Activated T-cell treated with anti-CD3 and anti-CD28 coated beads for 4 hours (primary cell): ENCODE measurements at places on chromosomes 2 and 18.

DNA sequence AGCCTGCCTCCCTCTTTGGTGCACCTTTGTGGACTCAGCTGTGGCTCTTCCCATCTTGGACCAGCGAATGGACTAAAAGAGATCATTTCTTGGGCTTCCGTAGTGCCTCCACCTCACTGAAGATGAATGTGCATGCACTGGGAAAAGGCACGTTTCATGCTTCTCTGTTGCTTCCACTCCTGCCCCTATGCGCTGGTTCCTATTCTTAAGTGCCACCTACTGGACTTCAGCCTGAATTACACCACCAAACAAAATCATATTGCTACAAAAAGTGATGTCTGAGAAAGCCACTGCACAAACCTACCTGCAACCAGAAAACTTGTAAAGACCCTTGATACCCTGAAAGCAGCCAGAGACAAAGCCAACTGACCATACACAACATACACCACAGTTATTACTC is 695.6 kb downstream of the TSN start:
- DNase-seq: no peak

DNA sequence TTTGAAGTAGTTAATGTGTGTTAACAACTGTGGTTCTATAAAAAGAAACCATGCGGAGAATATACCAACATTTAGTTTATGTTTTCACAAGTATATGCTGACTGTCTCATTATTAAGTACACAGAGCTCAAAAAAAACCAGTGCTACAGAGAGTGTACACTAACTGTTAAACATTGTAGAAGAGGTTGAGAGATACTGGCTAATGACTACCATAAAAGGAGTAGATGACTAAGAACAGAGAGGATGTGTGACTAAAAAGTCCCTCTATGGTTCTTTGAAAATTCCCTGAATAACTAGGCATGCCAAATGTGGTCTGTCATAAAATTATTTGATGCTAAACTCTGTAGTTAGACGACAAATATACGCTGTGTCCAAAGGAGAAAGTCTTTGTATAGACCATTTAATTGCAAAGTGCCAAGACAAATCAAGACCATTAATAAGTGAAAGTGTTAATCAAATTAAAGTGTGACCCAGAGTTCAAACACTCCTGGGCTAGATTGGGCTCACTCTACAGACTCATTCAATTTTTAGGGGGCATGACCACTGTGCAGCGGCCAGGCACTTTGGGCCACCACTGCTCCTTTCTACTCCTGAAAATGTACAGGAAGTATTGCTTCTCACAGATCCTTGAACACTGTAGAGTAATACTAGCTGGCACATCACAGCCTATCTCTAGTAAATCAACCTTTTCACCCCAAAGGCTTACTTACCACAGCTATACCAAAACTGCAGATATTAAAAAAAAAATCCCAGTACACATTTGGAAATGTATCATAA is 45.1 kb upstream of the SERTAD2 start:
- DNase-seq: no peak

DNA sequence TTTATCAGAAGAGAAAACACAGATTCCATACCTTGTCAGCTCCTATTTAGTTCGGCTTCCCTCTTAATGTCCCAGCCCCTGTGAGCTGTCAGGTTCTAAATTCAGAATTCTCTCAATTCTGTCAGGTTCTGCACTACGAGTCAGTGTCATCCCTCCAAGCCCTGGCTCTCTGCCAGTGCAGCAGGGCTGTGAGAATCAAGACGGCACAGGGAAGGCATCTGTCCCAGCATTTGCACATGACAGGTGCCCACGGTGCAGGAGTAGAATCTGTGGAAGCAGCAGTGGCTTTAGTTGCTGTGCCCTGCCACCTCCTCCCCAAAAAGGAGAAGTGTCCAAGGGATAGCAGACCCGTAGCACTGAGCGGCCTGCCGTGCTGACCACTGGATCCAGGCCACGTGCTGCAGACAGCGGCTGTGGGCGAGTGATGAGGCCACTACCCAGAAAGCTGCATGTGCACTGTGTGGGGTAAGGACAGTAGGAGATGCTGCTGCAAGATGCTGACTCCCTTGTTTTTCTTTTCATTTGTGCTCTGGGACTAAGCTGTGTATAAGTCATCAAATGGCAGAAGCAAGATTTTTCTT is 12.8 kb downstream of the RBFA start:
- no peak for DNase-seq

GRCh38 chr2:239747274-239747673 is 277.9 kb downstream of the NDUFA10 start:
- no peak for DNase-seq

GRCh38 chr2:66134138-66134701 is 300.7 kb upstream of the MEIS1 start:
- no peak for DNase-seq
